ENCODE measurements at places on chromosomes 2 and 18. TPM values are rescaled to one million over a fixed set of nuclear protein-coding genes. Genes with fewer than 3 reads are reported as not detected.

C1QL2 gene
- not detected for total RNA-seq

- no peak for DNase-seq
Measured at GRCh38 chr2:227347117-227347516, 22.1 kb downstream of the MFF start.

NRP2 gene
- total RNA-seq = not detected

DNA sequence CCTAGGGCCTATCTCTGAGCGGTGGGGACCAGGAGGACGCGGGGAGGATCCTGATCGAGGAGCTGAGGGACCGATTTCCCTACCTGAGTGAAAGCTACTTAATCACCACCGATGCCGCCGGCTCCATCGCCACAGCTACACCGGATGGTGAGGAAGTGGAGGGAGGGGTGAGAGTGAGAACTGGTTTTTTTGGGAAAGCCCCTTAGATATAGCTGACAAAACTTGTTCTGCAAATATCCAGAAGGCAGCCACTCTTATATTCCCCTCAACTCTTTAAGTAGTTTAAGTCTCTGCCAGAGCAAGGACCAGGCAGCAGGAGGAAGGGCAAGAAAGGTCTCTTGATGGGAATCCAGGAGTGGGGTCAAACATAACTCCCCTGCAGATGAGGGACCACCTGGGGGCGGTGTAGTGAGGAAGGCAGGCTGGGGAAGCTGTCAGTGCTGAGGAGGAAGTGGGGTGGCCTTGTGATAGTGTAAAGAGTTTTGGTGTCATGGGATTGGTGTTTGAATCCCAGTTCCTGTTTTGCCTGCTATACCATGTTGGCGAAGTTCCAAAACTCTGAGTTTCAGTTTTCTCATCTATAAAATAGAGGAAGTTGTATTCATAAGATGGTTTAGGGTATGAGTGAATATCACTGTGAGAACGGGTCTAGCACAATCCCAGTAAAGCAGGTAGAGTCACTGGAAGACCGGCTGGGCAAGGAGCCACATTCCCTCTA lies 3.4 kb downstream of the NAGK start:
- peak; percentile 85 for DNase-seq

DNA sequence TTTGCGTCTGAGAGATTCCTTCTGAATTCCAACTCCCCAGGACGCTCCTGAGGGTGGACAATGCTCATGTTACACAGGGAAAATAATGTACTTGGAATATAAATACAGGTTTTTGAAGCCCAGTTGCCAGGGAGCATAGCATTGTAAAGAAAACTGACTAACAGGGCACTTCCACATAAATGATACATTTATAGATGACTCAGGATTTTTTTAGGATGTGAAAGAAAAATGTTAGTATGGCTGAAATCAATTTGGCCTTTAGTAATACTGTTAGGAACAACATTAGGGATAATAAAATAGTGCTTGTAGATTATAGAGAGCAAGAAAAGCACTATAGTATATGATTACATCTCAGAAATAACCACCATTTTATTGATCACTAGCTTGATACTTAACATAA lies 23.6 kb downstream of the ZNF397 start:
- no peak for DNase-seq

RTTN gene
- 21.4 TPM for total RNA-seq

GRCh38 chr2:154603682-154604081 lies 94.8 kb upstream of the KCNJ3 start:
- no peak for DNase-seq

All from CD4-positive, alpha-beta T cell (primary cell).